ENCODE measurements at places on chromosomes 16 and 17.

- DNase-seq, result no peak
Observed at GRCh38 chr17:69913616-69914015, 161.4 kb upstream of the KCNJ16 start.

- no peak for DNase-seq
Observed at GRCh38 chr17:72380120-72380519, 259.3 kb downstream of the SOX9 start.

DNA sequence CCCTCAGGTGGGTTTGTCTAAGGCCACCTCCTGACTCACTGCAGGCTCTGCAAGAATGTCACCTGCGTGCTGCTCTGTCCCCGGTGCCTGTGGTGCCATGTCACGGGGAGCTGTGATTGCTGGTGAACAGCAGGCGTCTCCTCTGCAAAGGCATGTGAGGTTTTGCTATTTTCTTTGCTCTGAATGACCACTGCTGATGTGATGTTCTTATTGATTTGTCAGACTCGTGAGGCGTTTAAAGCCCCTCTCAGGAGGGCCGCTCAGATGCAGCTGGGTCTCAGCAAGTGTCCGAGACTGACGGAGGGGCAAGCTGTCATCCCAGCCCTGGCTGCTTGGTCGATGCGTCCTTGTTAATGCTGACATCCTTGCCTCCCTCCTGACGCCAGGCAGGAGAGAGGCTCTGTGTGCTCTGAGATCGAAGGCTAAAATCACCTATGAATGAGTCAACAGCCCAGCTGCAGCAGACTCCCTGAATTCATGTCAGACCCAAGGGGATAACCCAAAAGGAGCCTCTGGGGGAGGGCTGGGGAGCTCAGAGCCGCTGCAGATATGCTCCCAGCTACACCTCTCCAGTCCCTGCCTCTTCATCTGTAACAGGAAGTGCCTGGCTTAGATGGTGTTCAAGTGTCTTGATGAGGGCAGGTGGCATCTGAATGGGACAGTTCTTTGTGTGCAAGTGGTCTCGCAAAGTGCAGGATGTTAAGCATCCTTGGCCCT is 11.8 kb upstream of the PEMT start:
- DNase-seq, result no peak

- DNase-seq, result no peak
Observed at GRCh38 chr17:65340401-65340800, 203.2 kb downstream of the RGS9 start.

GRCh38 chr17:42386777-42387657 is 1.2 kb downstream of the STAT3 start:
- no peak for DNase-seq

DNA sequence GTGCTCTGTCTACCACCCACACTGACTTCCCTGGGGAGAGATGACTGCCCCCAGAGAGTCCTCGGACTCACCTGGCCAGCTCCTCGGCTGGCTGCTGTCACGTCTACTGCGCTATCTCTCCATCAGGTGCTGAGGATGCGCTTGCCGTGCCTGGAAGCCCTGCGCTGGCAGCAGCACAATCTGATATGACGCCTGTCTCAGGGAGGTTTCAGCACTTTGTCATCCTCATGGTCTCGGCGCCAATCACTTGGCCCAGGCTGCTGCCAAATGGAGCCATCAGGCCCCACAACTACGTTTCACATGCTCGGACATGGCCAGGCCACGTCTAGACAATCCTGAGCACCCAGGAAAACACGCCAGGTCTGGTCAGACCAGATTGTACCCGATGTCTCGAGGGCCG is 46.7 kb downstream of the FOXL1 start:
- DNase-seq, result no peak

DNA sequence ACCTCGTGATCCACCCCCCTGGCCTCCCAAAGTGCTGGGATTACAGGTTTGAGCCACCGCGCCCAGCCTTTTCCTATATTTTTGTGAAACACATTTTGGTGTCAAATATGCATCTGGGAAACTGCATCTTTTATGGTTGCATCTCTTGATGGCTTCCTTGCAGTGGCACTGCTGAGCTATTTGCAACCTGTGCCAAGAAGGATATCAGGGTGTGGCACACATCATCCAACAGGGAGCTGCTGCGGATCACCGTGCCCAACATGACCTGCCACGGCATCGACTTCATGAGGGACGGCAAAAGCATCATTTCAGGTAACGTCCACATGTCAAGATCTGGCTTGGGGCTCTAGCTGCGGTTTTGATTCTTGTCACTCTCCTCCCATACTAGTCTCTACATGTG is 16.8 kb upstream of the USP43 start:
- no peak for DNase-seq

DNA sequence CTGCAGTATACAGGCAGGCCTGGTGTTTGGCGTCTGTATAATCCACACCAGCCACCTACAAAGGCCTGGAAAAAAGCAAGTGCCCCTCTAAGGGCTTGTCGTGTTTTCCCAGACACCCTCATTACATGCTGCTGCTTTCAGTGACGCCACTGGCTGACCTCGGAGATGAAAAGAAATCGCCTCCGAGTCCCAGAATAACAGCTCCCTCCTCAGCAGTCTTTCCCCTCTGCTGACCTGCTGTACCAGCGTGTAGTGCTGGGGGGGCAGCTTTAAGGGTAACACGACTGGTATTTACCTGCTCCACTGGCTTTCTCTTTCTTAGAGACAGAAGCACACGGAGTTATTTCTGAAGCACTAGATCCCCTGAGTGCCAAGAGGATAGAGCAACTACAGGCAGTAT is 296.8 kb downstream of the GRIN2A start:
- peak; percentile 31 for DNase-seq

GRCh38 chr17:4345581-4346252 is 20.8 kb downstream of the UBE2G1 start:
- no peak for DNase-seq

GRCh38 chr17:42783062-42783790 is 2.8 kb downstream of the WNK4 start:
- DNase-seq, result no peak

DNA sequence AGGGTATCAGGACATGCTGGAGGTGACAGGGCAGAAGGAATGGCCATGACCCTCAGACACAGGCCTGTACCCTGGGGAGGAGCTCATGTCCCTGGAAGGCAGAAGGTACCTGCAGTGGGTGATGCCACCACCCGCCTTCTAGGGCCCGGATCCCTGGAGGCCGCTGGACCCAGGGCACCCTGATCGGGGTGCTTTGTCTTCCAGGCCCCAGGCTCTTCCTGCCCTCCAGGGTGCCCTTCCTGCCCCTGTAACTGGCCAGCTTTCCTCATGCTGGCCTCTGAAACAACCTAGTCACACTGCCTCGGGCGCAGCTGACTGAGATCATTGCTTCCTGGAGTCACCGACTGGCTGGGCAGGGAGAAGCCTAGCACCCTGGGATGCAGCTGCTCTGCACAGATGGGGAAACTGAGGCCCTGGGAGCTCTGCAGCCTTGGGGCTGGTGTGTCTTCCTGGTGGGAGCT is 5.8 kb downstream of the ADCY7 start:
- DNase-seq, result no peak

DNA sequence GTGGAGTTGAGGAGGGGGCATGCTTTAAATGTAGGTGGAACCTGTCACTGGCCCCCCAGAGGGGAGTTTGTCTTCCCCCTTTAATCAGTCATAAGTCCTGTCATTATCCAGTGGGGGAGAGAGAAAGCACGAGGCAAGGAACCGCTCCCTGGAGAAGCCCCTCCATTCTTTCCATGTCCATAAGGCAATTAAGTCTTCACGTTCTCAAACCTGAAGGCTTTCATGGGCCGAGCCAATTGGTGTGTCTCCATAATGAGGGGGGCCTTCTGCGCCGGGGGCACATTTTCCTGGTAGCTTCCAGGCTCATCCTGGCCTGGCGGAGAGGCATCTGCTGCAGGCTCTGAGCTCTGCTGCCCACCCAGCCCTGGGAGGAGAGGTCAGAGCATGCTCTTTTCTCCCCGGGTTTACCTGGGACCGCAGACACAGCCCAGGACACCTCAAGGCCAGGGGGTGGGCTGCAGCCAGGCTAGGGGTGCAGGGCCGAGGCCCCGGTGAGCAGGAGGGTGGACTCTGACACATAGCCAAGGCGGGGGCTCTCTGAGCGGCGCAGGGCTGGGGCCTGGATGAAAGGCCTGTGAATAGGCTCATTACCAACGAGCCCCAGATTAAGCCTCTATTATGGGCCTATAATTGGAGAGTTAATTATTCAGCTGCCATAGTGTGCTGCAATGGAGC is 42.5 kb downstream of the C16orf78 start:
- DNase-seq, result no peak

DNA sequence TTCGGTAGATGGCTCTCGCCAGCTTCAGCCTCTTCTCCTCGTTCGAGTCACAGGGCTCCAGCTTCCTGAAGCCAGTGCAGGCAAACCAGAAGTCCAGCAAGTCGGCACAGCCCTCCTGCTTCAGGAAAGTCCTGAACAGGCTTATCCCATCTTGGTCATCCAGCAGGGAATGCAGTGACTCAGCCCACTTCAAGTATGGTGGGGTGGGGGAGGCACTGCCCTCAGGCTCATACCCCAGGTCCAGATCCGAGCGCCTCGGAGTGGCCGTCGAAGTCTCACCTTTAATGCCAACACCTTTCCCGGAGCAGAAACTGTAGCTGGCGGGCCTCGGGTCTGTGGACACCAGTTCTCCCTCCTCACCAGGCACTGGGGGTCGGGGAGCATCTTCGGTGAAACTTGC is 5.9 kb downstream of the AXIN1 start:
- no peak for DNase-seq

DNA sequence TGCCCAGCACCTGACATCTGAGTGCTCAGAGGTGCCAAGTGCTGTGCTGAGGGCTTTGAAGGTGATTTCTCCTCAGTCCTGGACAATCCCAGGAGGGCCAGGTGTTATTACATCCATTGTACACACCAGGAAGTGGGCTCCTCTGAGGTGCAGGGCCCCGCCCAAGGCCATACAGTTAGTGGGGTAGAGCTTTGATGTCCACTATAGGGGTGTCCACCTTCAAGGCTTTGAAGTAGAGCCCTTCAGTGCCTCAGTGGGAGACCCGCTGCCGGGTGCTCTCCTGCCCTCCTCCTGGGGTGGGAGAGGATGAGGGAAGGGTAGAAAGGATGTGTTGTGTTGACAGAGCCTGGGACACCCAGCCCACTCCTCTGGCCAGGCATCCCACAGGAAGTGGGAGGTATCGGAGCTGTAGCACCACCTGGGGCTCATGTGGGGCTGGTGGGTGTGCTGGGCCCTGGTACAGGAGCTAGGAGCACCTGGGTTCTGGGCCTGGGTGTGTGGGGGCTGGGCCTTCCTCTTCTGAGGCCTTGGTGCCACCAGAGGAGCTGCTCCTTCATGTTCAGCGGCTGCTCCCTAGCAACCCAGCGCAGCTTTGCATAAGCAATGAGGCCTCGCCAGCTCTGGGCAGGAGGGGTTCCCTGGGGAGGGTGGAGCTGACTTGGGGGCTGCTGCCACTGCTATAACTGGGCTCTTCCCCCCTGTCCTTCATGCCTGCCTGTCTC is 7.4 kb downstream of the LASP1 start:
- DNase-seq, result no peak

DNA sequence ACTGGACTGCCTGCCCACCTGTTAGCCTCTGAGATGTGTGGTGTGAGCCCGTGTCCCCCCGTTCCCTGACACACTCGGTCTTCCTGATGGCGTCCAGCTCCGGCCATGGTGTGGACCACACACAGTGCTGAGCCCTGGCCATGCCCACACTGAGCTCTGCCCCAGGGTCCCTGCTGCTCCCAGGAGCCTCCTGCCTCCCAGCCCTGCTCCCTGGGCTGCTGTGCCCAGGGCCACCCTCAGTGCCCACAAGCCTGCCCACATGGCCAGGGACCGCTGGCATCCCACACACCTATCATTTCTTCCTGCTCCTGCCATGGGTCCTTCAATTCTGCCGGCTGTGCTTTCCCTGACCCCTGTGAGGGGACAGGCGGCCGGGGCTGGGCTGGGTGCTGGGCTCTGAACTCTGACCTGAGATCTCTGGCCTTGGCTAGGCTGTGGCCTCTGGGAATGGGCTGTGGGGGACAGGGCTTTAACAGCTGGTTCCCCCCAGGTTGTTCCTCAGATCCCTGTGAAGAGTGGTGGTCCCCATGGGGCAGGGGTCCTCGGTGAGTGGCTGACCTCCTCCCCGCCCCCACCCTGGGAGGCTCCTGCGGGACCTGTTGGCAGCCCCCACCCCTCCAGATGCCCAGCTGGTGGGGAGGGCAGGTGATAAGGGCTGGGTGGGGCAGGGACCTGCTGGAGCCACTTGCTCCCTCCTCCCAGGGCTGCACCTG is 4.0 kb downstream of the CEMP1 start:
- no peak for DNase-seq

GRCh38 chr17:48584223-48584741 is 5.8 kb downstream of the HOXB3 start:
- DNase-seq, result no peak

DNA sequence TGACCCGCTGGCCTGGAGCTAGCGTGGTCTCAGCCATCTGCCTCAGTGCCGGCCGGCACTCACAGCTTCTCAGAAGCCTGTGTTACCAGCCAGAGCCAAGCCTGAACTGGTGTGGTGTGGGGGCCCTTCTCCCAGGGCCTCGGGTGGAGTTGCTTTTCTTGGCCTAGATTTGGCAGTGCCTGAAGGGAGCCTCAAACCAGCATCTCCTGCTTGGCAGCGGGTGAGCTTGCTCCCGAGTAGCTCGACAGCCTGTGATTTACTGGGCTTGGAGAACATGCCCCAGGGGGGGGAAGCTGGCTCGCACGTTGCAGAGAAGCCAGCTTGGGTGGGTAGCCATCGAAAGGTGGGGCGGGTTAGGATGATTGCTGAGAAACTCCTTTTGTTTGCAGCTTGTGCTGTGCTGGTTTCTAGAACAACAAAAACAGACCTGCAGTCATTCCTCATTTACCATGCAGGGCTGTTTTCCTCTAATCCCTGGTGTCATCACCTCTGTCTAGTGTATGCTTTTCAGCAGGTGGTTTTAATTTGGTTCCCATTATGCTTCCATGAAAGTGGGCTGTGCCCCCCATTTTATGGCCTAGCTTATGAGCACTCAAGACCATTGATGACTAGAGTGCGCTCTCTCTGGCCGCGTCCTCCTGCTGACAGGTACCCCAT is 42.2 kb downstream of the TBCD start:
- DNase-seq, result peak; percentile 11

GRCh38 chr17:47279062-47279801 is 25.6 kb downstream of the ITGB3 start:
- peak; percentile 52 for DNase-seq

GRCh38 chr17:78818932-78819331 is 21.7 kb downstream of the USP36 start:
- DNase-seq, result peak; percentile 58
